ENCODE measurements at places on chromosomes 5 and 9.
A peak's percentile ranks its signal among the peaks of the same experiment; 100 is the strongest.

- DNase-seq, result no peak
Measured at GRCh38 chr5:6845856-6846255, 132.6 kb downstream of the TENT4A start.

DNA sequence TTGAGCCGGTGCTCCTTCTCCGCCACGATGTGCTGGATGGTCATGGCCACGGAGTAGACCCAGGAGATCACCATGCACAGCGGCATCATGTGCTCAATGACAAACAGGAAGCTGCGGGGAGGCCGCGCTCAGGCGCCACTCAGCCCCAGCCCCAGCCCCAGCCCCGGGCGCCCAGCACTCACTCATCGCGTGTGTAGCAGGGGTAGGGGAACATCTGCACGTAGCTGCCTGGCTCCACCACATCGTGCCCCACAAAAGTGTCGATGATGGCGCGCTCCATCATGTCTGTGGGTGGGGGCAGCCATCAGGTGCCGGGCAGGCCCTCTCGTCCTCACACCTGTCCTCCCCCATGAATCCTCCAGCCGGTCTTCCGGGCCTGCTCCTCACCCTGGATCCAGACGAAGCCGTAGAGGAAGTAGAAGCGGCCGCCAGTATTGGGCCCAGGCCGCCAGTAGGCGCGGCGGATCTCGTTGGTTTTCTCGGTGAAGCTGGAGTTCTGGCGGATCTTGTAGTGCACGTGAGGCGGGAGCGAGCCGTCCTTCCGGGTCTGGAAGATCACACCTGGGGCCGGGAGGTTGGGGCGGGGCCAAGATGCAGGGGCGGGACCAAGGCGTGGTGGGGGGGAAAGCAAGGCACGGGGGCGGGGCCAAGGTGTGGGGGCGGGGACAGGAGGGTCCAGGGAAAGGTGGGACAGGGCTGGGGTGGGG lies 10.1 kb downstream of the ABCA2 start:
- DNase-seq, result no peak

DNA sequence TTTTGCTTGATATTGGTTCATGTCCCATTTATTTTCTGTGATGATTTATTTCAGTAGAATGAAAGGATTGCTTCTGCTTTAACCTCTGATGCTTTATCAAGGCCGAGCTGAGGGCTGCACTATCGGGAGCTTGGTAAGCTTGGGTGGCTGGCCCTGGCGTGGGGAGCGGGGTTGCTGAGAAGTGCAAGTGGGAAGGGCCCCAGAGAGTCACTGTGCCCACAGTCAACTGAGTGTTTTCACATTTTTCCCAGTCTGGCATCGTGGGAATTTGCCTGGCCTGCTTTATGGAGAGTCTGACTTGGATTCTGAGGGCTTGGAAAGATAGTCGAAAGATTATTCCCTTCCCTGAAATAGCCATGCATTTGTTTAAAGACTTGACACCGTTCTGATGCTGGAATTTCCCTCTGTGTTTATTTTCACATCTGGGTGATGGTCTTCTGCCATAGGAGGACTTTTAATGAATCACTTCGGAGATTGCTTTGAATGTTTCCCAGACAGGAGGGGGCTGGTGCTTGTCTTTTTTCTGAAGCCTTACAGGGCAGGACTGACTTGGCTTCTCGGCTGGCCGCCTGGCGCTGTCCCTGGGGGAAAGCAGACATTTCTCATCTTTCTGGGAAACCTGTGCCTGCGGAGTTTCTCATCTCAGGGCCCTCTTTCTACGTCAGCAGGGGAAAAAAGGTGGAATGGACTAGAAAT lies 139.0 kb downstream of the BOD1 start:
- no peak for DNase-seq

DNA sequence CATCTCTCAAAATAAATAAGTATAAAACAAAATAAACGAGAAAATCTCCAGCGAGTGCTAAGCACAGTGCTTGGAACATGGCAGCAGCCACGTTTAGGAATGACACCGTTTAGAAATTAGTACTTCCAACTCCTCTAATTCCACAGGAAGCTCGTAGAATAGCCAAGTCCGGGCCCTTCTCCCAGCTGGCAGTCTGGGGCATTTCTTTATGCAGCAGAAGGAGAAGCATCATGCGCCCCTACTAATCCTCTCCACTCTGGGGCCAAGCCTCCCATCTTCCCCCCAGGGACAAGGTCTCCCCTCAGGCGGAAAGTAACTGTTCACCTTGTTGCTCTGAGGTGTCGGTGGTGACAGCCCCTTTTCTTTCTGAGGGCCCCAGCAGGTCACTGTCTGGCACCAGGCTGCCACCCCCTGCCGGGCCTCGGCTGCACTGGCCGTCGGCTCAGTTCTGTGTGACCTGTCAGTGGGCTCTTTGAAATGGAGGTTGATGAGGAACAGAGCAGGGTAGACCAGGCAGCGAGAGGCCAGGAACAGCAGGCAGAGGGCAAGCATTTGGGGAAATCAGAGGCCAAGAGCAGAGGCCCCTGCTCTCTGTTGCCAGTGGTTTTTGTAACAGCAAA lies 113.5 kb upstream of the WWC1 start:
- no peak for DNase-seq

DNA sequence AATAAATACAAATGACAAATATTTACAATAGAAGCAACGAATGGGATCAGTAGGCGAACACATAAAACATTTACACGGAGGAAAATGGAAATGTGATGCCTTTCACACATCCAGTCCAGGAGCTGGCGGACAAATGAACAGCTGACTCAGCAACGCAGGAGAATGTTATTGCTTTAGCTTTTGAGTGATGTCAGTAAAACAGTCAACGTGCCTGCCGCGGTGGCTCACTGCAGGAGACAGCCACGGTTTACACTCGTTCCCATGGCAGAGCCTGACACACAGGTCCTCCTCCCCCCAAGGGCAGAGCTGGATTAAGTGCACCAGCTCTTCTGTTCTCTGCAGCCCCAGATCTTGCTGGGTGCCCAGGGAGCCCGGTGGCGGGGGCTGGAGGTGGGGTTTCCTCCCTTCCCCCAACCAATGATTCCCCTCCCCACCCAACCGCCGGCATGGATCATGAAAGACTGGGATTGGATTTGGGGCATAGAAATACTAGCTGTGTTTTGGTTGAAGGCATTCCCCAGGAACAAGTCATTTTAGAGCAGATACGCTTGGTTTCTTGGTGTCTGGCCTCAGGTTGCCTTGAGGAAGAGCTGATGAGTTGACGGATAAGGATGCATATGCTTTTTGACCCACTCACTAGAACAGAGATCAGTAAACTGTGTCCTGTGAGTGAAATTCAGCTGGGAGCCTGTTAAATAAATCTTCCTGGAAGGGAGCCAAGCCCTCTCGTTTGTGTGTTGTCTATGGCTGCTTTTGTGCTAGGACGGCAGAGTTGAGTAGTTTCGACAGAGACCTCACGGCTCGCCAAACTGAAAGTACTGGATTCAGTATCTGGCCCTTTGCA lies 12.5 kb downstream of the STC2 start:
- DNase-seq, result no peak

GRCh38 chr5:77168879-77169244 lies 41.6 kb upstream of the PDE8B start:
- DNase-seq, result no peak

GRCh38 chr5:40198736-40199135 lies 481.0 kb upstream of the PTGER4 start:
- DNase-seq, result no peak

DNA sequence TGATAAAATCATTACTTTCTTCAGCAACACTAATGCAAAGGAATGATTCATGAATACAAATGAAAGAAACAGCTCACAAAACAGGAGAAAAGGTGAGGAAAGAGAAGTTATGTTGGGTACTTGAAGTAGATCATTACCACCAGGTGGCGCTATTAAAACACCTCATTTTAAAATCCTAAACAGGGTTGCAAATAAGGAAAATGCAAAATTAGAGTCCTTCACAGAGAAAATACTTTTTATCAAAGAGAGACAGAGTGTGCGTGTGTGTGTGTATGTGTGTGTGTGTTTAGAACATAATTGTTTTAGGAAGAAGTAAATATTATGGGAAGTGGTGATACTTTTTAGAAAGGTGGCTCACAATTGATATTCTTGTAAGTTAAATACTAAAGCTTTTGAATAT lies 49.5 kb upstream of the CD180 start:
- no peak for DNase-seq

DNA sequence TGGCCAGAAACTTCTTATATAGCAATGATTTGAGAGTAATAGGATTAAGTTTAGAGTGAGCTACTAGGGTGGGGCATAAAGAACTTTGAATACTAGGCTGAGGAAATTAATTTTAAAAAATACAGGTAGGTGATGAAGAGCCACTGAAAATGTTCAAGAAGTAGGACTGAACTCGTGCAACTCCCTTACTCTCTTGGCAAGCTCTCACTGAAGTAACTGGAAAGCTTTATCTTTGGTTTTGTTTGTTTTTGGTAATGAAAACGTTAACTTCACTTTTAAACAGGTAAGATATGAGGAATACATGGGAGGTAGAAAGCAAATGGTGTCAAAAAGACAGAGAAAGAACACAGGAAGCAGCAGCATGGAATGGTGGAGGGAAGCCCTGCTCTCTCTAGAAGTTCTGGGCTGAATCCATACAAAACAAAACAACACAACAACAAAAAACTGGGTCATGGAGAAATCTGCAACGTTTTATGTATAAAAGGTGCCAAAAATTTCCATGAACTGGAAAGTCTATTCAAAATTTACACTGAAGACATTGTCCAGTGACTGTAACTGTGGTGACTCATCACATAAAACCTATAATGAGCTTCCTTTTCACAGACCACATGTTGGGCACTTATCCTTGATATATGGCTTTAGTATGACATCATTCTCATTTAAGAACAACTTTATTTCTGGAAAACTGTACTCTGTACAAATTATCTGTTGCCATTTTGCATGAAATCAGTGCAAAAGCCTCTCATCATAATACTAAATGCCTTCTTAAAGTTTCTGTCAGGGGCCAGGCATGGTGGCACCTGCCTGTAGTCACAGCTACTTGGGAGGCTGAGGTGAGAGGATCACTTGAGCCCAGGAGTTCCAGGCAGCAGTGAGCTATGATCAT lies 91.2 kb upstream of the CHD1 start:
- DNase-seq, result no peak

- no peak for DNase-seq
Measured at GRCh38 chr5:126641387-126641786, 40.6 kb downstream of the PHAX start.

DNA sequence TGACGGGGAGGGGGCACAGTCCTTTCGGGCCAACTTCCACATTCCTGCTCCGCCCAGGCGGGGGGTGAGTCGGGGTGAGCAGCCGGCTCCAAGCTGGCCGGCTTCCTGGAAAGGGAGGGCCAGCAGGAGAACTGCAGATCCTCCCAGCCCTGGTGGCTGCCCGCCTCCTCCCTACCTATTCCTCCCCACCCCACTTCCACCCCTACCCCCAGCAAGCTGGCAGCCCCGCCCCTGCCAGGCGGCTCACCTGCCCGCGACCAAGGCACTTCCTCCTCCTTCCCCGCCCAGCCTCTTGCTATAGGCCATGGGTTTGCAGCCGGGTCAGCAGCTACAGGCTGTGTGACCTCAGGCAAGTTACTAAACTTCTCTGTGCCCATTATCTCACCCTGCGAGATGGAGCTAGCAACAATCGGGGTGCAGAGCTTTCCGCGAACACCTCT lies 5.6 kb upstream of the IRF1 start:
- peak; percentile 88 for DNase-seq

DNA sequence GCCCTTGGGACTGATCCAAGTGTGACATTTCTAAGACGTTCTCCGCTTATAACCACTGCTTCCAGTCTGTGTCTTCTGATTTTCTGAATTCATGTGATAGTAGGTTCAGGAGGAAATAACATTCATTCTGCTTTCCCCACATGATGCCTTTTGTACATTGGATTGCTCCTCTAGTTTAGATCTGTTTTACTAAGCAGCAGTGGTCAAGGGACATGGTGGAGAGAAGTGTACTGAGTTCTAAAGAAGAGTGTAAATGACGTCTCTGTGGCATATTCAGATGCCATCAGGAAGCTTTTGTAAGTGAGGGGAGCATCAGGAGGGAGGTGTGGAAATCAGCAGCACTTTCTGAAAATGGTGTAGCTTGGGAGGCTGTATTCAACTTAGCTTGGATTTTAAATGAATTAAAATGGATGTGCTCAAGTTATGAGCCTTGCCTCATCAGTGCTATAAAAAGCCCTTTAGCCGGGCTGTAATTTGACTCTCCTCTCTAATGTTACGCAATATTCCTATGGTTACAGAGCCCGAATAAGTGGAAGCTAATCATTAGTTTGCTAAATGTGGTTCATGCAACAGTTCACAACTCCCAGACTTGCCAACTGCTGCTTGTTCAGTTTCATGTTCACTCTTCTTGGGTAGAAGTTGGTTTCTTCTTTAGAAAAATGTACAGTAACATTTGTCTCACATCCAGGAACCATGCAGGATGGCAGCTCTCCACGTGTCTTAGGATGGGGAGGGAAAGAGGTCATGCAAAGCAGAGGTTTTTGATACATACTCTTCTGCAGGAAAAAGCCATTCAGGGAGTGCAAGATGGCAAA lies 281.3 kb downstream of the ARHGAP26 start:
- no peak for DNase-seq

DNA sequence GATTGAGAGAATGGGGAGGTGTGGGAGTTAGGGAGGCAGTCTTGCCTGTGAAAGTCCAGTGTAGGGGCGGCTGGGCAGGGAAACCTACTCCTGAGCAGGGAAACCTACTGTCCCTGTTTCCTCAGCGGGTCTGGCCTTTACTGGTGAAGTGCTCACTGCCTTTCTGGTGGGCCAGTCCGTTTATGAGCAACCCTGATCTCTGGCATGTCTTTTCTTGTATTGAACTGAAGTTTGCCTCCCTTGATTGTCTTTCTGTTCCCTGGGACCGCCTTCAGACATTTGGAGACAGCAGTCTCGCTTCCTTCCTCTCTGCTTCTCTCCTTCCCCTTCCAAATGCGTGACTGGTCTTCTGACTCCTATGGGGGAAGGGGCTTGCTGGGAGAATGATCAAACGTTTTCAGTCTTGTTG lies 2.9 kb downstream of the SNX18 start:
- DNase-seq, result no peak

- no peak for DNase-seq
Measured at GRCh38 chr5:109844148-109844547, 154.4 kb downstream of the MAN2A1 start.

- no peak for DNase-seq
Measured at GRCh38 chr9:70641631-70642030, 227.2 kb upstream of the KLF9 start.

DNA sequence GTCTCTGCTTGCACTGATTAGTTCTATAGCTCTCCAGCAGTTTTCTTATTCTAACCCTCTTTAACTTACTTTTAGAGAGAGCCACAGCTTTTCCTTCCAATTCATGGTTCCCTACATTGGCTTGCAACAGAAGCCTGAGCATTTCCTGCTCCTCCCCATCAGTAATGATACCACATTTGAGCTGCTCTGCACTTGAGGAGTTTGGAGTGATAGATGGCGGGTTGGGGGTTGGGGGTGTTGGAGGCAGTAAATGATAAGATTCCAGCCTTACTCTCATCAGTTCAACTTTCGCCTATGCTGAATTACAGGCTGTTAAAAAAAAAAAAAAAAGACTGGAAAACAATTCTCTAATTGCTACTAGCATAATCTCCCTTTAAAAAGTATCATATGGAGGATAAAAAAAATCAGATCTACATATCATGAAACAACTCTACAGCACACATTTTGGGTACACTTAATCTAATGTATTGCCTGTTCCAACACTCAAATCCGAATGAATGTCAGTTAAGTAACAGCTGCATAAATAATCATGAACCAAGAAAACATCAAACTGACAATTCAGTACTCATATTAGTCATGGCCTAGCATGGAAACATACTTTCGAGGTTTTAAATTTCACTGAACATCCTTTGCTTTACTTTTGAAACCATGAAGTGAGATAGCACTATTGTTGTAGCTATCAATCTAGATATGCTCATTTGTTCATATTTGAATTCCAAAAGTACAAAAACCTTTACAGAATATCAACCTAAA lies 224.7 kb downstream of the NFIB start:
- DNase-seq, result no peak

- DNase-seq, result no peak
Measured at GRCh38 chr5:125041798-125042197, 295.4 kb upstream of the ZNF608 start.
